ENCODE measurements at places on chromosomes 6 and 20.
A peak's percentile ranks its signal among the peaks of the same experiment; 100 is the strongest.

GRCh38 chr6:139951172-139951571, 576.7 kb upstream of the CITED2 start:
- no peak for DNase-seq

- DNase-seq = no peak
Measured at GRCh38 chr6:75802366-75802765, 53.3 kb downstream of the MYO6 start.

DNA sequence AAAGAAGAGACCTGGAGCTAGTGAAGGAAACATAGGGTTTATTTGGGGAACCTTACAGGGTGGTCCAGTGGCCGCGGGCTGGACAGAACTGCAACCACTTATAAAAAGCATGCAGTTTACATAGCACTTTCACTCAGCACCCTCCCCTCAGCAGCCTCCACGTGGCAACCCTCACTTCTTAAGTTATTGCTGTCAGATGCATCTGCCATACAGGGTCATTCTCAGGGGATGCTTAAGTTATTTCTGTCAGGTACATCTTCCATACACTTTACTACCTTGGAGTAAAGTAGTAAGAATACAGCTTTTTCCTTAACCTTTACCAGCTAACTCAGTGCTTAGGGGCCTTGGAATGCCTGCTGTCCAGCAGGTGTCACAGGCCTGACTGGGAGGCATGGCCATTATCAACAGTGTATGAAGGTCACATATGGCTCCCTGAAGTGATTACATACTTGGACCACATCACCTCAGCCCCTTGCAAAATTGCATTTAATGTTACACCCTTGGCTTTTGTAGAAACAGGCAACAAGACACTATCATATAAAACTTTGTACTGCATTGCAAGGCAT, 2.0 kb upstream of the NOL7 start:
- DNase-seq = no peak

DNA sequence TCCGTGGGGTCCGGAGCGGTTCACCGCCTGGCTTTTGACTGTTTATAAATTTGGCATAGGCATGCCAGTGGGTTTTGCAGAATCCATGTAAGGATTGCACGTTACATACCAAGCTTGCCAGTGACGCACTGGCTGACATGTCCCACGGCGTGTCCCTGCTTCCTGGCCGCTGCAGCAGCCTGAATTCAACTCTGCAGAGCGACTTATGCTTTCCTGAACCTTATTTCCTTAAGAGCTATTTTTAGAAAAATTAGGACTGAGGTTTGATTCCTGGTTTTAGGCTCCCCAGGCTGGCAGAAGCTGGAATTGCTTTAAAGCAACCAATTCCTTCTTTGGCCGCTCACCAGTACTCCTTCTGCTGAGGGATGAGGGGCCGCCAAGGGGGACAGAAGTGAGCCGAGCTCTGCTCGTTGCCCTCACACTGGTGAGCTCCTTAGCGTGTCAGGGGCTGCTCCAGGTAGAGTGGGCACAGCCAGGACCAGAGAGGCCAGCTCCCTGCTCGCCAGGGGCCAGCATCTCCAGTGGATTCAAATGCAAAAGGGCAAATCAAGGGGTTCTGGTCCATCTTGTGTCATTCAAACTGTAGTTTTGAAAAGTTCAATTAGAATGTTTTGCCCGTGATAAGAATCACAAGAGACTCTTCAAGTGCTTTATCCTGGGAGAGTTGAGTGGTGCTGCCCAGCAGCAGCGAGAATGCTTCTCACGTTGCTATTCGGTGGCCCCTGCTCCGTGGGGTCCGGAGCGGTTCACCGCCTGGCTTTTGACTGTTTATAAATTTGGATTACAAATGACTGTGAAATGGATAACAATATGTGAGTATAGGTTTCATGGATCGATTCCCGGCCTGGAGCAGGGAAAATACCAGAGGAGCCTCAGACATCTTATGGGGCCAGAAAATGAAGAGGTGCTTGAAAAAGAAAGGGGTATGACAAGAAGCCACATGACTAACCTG, 17.5 kb upstream of the IRF4 start:
- DNase-seq = peak; percentile 43

GRCh38 chr6:43977404-43978111, 149.7 kb downstream of the MRPL14 start:
- DNase-seq = no peak

GRCh38 chr6:85460921-85461797, 11.3 kb downstream of the NT5E start:
- DNase-seq = no peak

GRCh38 chr20:21862956-21863355, 157.5 kb downstream of the PAX1 start:
- DNase-seq = no peak

DNA sequence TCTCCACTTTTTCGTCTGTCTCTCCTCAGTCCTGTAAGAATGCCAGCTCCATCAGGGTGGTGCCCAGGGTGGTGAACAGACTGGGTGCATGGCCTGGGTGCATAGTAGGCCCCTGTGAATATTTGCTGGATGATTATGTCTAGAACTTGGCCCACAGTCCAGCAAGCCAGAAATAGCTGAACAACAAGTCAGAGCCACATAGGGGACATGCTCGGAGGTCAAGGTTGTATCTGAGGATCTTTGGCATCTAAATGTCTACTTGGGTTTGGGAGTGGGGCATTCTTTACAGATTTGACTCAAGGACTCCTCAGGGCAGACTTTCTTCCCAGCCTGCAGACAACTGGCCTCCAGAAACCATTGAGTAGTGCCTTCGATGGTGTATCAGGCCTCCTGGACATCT, 18.1 kb upstream of the BPIFA3 start:
- DNase-seq = no peak

DNA sequence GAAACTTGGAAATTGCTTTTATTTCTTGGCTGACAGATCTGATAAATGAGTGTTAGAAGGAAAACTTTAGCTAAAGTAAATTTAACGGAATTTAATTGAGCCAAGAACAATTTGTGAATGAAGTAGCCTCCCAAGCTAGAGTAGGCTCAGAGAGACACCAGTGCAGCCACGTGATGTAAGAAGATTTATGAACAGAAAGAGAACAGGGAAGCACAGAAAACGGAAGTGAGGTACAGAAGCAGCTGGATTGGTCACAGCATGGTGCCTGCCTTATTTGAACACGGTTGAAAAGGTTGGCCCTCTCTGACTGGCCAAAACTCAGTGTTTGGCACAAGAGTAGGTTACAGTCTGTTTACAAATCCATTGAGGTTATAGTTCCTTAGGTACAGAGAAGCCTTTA, 29.5 kb upstream of the IFNGR1 start:
- DNase-seq = no peak

Data from GM23338 (cell line).